Kidney (tissue), 22 donors: ENCODE measurements at places on chromosomes 3 and 15. TPM values are rescaled to one million over a fixed set of nuclear protein-coding genes. Genes with fewer than 3 reads are reported as not detected.

Gene GOLGA6L1
- polyA plus RNA-seq: not detected

Gene SRGAP3
- 4.1 TPM for polyA plus RNA-seq

Gene RBPMS2
- polyA plus RNA-seq: 24.2 TPM

Gene SAXO2
- polyA plus RNA-seq: 5.1 TPM

Gene FBXO40
- polyA plus RNA-seq: not detected

Gene TM4SF1
- 101 TPM for polyA plus RNA-seq

Gene LIPC
- polyA plus RNA-seq: 21.6 TPM

Gene STARD9
- 1.1 TPM for polyA plus RNA-seq

Gene P3H2
- 57.2 TPM for polyA plus RNA-seq

Gene MED12L
- polyA plus RNA-seq: 0.13 TPM

Gene PLA2G4F
- 35.9 TPM for polyA plus RNA-seq

Gene CYP8B1
- polyA plus RNA-seq: 4.3 TPM

Gene PGBD4
- polyA plus RNA-seq: 0.90 TPM

Gene CCDC39
- polyA plus RNA-seq: not detected

Gene DGKG
- polyA plus RNA-seq: 0.95 TPM

Gene C3orf38
- 10.1 TPM for polyA plus RNA-seq

Gene LOXL1
- 35.1 TPM for polyA plus RNA-seq

Gene BNC1
- not detected for polyA plus RNA-seq

Gene IL5RA
- polyA plus RNA-seq: 0.22 TPM

Gene DPP8
- polyA plus RNA-seq: 8.2 TPM

Gene TBCCD1
- polyA plus RNA-seq: 6.2 TPM

Gene MKRN3
- polyA plus RNA-seq: not detected

Gene CMTM8
- polyA plus RNA-seq: 9.6 TPM
